ENCODE measurements at places on chromosomes 2 and 18. TPM values are rescaled to one million over a fixed set of nuclear protein-coding genes. Genes with fewer than 3 reads are reported as not detected.

GRCh38 chr2:42224422-42225067 is 55.4 kb downstream of the EML4 start:
- DNase-seq, result no peak

DNA sequence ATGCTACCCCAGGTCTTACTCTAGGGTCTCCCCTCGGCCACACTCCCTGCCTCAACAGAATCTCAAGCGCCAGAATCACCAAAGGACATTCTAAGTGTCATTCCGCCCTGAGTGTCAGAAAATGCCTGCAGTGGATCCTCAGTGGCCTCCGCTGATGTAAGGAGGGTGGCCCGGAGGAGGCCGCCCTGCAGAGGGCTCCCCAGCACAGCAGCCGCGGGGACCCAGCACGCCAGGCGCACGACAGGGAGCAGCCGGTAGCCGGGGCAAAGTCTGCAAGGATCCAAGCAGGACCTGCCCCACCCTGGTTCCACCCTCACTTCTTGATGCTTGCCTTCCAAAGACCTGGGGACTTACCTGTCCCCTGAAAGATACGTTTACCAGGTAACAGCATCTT is 54.2 kb upstream of the ID2 start:
- DNase-seq, result no peak

DNA sequence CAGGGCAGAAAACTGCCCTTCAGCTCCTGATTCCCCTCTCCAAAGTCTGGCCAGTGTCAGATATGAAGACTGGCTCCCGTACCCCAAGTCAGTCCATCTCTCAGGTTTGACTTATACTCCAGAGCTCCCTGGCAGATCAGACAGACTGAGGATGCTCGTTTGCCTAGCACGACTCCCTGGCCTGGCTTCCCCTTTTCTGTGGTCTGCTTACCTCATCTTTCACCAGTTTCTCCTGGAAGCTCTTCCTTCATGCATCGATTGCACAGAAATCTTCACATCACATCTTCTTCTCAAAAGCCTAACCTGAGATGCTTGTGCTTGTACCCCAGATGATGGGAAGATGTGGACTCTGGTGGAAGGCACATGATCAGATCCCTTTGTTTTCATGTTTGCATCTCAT is 387.9 kb upstream of the POU3F3 start:
- DNase-seq, result no peak

GRCh38 chr2:8058652-8059051 is 623.2 kb upstream of the ID2 start:
- DNase-seq, result peak; percentile 48

GRCh38 chr18:74420926-74421325 is 36.2 kb downstream of the DIPK1C start:
- no peak for DNase-seq

DNA sequence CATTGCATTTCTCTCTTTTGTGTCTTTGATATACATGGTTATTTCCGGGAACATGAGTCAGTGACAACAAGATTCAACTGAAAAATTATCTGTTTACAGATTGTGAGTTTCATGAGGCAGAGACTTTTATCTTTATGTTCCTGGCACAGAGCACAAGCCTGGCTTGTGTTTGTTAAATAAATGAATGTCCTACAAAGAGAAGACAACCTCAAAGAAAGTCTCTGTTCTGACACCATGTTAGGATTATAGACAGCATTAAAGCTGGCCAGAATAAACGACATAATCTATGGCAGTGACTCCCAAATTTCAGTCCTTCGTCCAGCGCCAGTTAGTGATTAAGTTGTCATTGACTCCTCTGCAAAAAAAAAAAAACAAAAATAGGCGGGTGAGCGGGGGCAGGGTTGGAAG is 97.4 kb upstream of the DNAJC10 start:
- no peak for DNase-seq

- DNase-seq, result peak; percentile 70
These were observed 435 bp downstream of the ADCY3 start for GRCh38 chr2:24919506-24920097.

DNA sequence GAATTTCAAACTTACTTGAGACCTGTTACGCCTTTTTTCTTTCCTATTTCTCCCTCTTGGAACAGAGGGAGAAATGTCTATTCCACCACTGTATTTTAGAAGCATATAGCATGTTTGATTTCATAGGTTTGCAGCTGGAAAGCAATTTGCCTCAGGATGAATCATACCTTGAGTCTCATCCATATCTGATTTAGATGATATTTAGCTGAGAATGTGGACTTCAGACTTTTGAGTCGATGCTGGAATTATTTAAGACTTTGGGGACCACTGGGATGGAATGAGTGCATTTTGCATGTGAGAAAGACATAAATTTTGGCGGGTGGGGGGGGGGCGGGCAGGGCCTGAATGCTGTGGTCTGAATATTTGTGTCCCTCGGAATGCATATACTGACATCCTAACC is 282.7 kb upstream of the STON1 start:
- no peak for DNase-seq

GRCh38 chr2:31382452-31383120 is 32.0 kb downstream of the XDH start:
- no peak for DNase-seq

GRCh38 chr2:141341444-141341843 is 789.4 kb downstream of the LRP1B start:
- DNase-seq, result no peak

- no peak for DNase-seq
These were observed 208.1 kb downstream of the IKZF2 start for GRCh38 chr2:212943351-212943750.

DNA sequence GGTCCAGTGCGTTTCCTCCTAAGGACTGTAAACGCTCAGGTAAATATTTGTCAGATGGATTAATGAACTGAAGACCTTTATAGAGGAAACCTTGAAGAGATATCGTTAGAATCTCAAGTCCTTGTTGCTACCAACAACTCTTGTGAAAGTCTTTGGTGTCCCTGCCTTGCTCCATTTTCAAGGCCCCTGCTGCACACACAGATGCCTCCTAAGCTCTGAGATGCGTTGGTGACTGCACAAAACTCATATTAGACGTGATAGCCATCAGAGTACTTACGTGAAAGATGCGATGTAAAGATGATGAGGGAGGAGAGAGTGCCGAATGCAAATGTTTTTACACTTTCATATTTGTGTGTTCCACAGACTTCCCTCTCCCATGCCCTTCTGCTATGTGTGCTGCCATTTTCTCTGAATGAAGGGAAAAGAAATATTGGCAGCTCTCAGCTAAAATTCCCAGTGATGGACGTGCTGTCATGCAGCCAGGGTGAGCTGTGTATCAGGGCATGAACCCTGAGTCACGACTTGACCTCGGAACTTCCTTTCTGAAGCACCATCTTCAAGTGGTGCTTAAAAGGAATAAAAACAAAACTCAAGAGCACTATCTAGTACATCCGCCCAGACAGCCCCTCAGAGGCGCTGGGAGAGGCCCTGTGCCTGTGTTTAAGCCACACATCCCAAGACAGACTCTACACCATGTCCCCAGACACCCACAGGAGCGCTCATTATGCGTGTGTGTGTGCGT is 117.4 kb downstream of the FAM210A start:
- DNase-seq, result peak; percentile 84

DNA sequence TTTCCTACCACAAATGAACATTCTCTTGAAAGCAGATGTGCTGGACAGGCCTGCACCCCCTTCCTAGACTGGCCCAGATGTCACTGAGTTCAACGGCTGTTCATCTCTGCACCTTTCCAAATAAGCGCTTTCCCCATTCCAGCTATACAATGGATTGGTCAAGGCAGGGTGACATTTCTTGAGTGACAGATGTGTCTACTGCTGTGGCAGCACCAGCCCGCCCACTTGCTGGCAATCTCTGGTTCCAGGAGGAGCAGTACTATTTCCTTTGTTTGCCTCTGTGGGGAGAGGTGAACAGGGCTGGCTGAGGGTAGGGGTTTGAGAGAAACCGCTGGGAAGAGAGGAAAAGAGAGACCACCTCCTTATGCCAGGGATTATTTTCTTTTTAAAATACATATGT is 269.5 kb upstream of the POU3F3 start:
- DNase-seq, result no peak

DNA sequence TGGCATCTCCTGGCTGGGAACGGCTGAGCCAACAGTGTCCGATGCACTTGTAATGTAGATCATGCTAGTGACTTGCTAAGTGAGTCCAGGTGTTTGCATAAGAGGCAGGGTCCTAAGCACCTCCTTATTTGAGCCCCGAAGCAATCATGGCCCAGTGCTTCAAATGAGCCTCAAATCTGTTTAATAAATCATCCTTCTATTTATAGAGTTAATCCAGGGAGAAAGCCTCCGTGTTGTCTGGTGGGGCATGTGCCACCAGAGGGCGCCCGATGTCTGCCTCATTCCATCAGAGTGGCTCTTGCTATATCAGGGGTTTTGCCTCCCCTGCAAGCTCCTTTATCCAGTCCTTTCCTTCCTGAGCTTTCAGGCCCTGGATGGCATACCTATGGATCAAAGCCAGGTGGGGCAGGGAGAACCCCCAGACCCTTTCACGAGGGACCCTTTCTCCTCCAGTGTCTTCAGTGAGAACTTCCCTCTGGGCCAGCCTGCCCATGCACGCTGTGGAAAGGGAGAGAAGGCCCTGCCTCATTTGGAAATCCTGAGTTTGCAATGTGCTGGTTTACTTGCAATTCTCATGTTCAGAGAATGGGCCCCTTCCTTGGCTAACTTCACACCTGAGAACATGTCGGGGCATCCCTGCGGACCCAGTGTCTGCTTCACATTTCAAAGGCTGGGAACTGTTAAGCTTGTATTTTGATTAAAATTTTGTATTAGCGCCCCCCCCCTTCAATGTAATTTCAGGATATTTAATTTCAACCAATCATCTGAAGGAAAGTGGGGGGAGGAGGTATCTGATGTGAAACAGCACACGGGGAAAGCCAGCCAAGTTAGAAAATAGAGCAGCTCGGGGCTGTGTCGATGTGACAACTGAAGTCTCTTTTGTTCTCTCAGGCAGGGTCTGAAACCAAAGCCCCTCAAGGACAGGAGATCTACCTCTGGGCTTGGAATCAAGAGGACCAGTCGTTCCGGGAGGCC is 39.7 kb downstream of the RDH14 start:
- peak; percentile 84 for DNase-seq

DNA sequence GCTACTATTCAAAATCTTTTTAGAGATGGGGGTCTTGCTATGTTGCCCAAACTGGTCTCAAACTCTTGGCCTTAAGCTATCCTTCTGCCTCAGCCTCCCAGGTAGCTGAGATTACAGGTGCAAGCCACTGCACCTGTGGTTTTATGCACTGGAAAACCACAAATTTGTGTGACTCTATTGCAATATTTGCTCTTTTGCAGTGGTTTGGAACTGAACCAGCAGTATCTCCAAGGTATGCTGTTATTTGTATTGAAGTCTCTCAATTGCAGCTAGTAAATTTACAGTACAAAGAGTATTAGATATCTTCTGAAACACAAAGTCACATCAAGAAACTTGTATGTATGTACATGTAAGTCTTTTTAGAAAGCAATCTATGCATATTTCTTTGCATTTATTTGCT is 46.2 kb downstream of the PPP4R1 start:
- no peak for DNase-seq

DNA sequence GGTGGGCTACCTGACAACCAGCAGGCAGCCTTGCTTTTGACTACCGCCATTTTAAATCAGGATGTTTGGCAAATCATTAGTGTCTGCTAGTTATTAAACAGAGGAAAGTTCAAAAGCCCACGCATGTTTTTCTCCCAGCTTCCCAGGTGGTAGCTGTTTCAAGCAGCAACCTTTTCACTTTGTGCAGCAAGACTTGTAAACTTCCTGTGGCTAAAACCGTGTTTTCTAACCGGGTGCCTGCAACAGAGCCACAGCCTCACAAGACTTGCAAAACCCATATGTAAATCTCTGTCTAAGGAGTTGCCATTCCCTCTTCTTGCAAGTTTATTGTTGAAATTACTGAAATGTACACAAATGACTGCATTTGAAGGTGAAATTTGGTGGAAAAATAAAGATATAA is 633.1 kb downstream of the BCL11A start:
- no peak for DNase-seq

DNA sequence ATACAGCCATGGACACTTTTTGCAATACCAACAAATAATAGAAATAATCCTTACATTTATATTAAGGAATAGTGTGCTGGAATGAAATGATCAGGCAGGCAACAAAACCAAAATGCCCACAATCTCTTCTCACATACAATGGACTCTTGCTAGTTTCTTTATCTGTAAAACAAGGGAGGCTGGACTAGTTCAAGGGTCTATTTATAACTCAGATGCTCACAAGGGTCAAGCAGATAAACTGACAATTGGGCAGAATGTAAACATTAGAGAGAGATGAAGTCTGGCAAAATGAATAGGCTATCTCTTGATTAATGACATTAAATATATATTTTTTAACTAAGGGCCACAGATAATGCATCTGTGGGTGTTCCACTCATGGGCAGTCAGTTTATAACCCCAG is 11.4 kb downstream of the PPIL3 start:
- no peak for DNase-seq

DNA sequence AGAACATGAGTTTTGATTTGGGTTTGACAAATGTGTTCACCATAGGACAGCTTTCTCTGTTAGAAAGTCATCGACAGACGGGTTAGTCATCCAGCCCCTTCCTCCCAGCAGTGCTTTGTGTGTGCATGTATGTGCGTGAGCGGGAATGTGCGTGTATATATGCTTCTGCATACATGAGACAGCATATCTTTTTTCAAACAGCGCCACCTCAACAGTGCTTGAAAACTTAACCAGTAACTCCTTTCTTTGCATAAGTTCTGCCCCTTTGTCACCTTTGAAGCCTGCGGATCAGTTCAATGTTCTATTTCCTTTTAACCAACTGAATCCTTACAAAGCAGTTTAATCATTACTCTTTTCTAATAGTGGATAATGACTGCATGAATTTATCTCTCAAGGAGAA is 351.4 kb downstream of the LPIN1 start:
- DNase-seq, result peak; percentile 81

- DNase-seq, result peak; percentile 82
These were observed 30.7 kb downstream of the CAMKMT start for GRCh38 chr2:44392338-44392943.

GRCh38 chr2:118222672-118223421 is 134.6 kb downstream of the INSIG2 start:
- no peak for DNase-seq

DNA sequence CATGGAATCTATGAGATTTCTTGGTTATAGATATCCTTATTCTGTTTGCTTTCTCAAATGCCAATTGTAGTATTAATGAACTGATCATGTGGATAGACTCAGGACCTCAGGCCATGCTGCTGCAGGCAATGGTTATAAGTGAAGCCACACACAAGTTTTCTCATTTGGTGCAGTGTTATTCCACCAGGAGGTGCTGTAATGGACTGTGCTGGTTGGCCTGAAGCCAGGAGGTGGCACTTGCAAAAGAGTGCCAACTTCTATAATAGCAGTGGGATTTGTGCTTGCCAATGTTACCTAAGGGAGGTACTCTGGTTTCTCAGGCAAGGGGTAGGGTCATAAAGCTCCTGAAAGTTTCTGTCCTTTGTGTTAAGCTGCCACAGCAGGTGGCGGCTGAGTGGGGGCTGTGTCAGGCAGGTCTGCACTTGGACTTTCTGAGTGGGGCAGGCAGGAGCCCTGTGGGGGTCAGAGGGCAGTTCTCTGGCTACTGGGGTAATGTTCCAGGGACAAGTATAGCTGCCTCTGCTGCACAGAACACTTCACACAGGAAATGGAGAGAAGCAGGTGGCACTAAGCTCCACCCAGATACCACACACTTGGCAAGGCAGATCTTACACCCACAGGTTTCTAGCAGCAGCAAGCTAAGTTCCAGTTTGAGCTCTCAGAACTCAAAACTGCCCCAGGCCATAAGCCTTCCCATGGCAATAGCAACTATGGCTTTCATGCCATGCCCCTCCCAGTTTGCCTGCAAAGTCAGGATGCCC is 352.6 kb upstream of the CWC22 start:
- DNase-seq, result peak; percentile 56

Gene TXNDC2
- total RNA-seq, result not detected

Gene SCYGR4
- total RNA-seq, result not detected

Gene NAT8
- total RNA-seq, result not detected

Gene CRYGC
- not detected for total RNA-seq

Gene C2orf74
- total RNA-seq, result 7.6 TPM

Gene ADRA2B
- not detected for total RNA-seq

All from Karpas-422 (cell line).